ENCODE measurements at places on chromosomes 11 and 22.

DNA sequence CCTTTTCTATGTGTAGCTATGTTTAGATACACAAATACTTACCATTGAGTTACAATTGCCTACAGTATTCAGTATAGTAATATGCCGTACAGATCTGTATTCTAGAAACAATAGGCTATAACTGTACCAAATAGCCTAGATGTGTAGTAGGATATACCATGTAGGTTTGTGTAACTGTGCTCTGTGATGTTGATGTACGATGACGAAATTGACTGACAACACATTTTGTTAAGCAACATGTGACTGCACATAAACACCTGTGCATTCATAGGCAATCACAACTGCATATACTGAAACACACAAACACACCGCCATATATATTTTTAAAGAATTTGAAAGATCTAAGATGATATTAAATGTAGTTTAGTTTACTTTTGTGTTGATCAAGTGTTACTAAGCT lies 60.4 kb downstream of the TEAD1 start:
- no peak for DNase-seq

DNA sequence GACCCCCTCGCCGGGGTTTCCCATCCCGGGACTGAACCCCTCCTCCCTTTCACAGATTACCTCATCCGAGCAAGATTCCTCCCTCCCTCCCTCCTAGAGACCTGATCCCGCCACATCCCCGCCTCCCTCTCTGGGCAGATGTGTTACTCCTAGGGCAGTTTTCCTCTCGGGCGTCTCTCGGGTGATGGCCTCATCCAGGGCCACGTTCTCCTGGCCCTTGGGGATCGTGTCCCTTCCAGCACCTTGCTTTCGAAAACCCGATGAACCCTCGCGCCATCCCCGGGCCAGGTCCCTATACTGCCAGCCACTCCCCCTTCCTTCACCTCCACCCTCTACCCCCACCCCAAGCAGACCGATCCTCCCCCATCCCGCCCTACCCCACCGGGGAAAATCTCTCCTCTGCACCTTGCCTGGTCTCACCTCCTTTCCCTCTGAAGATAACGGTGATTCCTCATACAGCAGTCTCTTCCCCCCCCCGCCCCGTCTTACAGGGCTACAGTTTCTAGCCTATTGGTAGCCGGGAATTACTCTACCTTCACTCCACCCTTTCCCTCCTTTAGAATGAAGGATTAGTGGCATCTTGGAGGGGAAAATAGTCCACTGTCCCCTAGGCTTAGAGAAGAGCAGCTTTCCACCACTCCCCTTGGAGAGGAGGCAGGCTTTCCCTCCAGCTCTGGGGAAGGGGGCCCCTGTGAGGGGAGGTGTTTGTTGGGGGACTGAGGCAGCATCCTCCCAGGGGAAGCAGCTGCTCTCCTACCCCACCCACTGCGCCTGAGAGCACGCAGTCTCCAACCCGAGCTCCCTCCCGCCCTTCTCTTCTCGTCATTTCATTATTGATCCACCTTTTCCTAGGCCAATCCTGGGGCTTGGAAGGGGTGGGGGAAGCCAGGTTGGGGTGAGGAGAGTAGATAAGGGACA lies 1.2 kb downstream of the KMT2A start:
- DNase-seq, result no peak

- no peak for DNase-seq
These were observed 2.8 kb upstream of the SIPA1 start for GRCh38 chr11:65634905-65635731.

DNA sequence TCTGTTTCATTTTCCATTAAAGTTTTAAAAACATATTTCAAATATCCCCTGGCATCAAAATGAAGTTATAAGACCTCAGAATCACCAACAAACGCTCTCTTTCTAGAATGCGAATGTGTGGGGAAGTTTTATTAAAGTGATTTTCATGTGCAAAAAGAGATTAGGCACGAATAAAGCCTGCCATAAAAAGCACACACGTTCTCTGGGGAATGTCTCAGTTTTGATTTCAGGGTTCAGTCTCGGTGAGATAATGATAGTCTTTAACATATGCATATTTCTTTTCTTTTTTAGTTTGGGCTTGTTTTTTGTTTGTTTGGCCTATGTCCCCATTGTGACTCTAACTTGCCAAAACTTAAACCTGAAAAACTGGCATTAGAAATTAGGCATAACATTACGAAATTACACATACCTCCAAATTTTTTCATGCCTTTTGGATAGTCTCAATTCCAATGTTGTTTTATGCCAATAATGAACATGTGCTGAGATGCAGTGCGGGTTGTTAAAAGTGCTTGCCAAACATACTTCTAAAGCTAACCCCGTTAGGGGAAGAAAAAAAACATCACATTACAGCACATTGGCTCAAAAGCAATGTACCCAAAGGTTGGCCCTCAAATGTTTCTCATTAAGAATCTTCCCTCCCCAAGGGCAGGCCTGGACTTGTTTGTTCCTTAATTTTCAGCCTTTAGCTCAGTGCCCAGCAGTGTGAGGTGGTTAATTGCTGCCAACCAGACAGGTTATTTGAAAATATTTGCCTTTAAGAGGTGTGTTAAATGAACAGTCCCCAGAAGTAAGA lies 33.2 kb upstream of the FBLN1 start:
- DNase-seq, result no peak

DNA sequence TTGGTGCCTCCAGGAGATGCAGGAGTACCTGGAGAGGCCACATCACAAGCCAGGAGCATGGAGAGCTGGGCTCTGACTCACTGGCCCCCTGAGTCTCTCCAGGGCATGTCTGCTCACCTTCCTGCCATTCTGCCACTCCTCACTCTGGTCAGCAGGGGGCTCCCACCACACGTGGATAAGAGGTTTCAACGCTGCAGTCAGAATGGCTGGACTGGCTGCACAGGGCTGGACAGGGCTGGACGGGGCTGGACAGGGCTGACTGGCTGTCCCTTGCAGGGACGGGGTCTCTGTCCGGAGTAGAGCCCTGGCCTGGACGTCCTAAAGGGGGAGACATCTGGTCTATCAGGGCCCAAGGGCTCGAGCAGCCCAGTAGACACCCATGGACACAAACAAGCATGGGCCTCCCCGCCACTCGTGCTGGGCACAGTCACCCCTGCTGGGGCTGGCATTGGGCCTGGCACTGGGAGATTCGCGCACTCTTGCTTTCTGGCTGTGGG lies 34.6 kb downstream of the CYTH4 start:
- peak; percentile 87 for DNase-seq

DNA sequence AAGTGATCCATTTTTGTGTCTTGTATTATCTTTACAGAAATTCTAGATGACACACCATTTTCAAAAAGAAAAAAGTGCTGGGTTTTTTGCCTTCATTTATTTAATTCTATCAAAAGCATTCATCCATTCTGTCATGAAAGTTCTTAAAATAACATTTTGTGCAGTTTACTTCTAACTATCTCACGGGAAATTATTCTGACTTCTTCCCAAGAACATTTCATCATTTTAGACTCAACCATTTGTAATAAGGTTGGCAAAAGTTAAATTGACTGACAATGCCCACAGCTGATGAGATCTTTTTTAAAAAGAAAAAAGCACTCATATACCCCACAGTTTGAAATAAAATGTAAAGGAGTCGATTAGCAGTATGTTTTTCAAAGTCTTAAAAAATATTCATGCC lies 68.5 kb downstream of the SBF2 start:
- no peak for DNase-seq

Data from HT1080 (cell line).